ENCODE measurements at places on chromosomes 4 and X.

- no peak for DNase-seq
These were observed 55.5 kb downstream of the WFS1 start for GRCh38 chr4:6324999-6325787.

GRCh38 chr4:173420801-173421200 is 21.9 kb upstream of the SCRG1 start:
- DNase-seq, result no peak

- no peak for DNase-seq
These were observed 10.9 kb upstream of the NALF2 start for GRCh38 chrX:69493193-69493592.

DNA sequence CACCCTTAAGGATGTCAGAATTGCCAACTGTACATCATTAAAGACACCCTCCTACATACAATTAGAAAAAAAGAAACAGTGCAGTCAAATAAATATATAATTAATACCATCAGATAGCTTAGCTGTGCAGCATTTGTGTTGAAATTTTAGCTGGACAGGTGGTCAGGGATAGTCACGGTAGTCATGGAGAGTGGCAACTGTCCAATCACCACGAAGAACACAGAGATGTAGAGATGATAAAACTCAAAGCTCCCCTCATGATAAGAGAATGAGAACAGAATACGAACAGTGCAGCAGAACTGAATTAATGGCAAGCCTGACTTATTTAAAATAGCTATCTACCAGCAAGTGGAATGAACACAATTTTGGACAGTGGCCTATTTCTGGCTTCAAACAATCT is 27.2 kb downstream of the SLC39A8 start:
- no peak for DNase-seq

DNA sequence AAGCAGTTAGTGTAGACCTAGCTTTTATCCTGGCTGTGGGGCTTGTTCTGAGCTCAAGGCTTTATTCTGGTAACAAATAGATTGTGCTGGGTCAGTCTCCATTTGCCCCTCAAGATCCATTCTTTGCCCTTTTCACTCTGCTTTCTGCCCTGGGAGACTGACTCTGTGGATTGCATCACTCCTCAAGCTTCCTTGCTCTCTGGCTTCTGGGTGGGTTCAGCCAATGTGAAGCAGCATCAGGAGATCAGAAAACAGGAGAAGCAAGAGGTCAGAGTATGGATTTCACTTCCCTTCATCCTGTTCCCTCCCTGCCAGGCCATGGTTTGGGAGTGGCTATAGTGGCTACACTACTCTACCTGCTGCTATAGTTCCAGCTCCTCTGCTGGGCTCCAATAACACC is 184.1 kb upstream of the NDP start:
- DNase-seq, result no peak
